Upper lobe of right lung (tissue), 1 donor: ENCODE measurements at places on chromosomes 1 and 21. TPM values are rescaled to one million over a fixed set of nuclear protein-coding genes. Genes with fewer than 3 reads are reported as not detected.
A peak's percentile ranks its signal among the peaks of the same experiment; 100 is the strongest.

DNA sequence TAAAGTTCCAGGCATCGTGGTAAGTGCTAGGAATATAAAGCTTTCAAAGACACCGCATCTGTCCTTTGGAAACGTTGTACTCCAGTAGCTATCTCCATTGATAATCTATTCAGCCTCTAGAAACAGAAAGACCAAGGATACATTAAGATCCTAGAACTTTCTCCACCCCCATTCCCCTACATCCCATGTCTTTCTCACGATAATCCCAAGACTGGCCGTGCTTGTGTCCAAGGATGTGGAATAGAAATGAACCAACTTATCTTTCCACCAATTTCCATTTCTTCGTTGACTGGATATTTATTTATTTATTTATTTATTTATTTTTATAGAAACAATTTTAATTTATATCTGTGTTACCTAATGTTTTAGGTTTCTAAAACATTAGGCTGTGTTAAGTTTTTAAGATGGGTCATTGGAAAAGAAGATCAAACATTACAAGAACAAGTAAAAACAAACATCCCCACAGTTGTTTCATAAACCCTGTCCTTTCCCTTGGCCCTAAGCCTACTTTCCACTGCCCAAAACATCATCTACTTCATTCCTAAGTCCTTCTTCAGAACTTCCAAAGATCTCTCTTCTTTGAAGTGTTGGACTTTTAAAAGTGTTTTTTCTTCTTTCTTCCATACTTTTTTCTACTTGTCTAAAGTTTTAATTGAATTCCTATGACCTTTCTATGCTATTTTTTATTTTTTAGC is 39.7 kb downstream of the LRRC8C start:
- no peak for DNase-seq

GRCh38 chr1:28518745-28519341 is 13.0 kb downstream of the RCC1 start:
- no peak for DNase-seq

GRCh38 chr1:243301059-243301458 is 45.2 kb downstream of the SDCCAG8 start:
- DNase-seq: no peak

GRCh38 chr1:81800695-81801650 is at the start of gene ADGRL2:
TSS of gene ADGRL2 (plus strand) at chr1:81800934. CDS start at chr1:81836985, 36,051 bp downstream.
- DNase-seq: peak; percentile 76

DNA sequence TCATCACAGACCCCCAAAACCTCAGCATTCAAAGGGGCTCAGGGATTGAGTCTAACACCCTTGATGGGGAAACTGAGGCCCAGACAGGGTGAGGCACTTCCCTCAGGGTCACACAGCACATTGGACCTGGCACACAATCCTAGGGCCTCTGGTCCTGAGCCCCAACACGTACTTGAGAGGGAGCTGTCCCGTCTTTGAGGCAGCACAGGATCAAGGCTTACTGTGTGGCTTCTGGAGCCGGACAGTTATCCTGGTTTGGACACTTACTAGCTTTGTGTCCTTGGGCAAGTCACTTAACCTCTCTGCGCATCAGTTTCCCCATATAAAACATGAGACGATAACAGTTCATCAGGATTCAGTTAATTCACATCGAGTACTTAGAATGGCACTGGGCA is 26.5 kb downstream of the RUNX3 start:
- peak; percentile 15 for DNase-seq

- DNase-seq: no peak
These were observed 14.4 kb upstream of the CD101 start for GRCh38 chr1:116987256-116987555.

DNA sequence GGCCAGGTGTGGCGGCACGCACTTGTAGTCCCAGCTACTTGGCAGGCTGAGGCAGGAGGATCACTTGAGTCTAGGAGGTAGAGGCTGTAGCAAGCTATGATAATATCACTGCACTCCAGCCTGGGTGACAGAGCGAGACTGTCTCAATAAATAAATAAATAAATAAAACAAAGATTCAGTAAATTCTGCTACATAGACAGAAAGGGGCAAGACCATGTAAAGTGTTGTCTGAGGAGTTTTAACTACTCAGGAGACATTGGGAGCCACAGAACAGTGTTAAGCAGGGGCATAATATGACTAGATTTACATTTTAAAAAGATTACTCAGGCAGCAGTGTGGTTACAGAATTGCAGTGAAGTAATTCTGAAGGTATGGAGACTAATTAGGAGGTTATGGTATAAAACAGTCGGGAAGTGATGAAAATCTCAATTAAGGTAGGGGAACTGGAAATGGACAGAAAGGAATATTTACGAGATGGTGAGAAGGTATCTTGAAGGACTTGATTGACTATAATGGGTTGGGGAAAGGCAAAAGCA is 94.7 kb downstream of the ATP1B1 start:
- no peak for DNase-seq

The CFHR5 gene
- total RNA-seq: not detected

The RGS7 gene
- total RNA-seq: not detected

The KCNQ4 gene
- total RNA-seq: 0.96 TPM

The CDK18 gene
- total RNA-seq: 31.6 TPM
